T-helper 1 cell treated with Interleukin-12 subunit alpha and Interleukin-12 subunit beta and Interleukin-4 antibody, amounts not matched to agents 30 ng/mL and 1 ng/mL, for 36 hours (primary cell): ENCODE measurements at places on chromosomes 3 and 15. TPM values are rescaled to one million over a fixed set of nuclear protein-coding genes. Genes with fewer than 3 reads are reported as not detected.

The SPESP1 gene
- 0.56 and 1.5 TPM in 2 replicates for total RNA-seq

The AMOTL2 gene
- total RNA-seq = not detected in 2 replicates

The MYD88 gene
- total RNA-seq = 74.7 and 77.2 TPM in 2 replicates

The EIF1B gene
- 35.5 and 36.2 TPM in 2 replicates for total RNA-seq

The ZNF770 gene
- 38.5 and 42.2 TPM in 2 replicates for total RNA-seq

The TIGIT gene
- 2.8 and 3.6 TPM in 2 replicates for total RNA-seq

The BSN gene
- 0.10 and 0.12 TPM in 2 replicates for total RNA-seq

The MORC1 gene
- not detected in 2 replicates for total RNA-seq

The EFCC1 gene
- total RNA-seq = not detected in 2 replicates

The FGF7 gene
- total RNA-seq = 0.07 and 0.12 TPM in 2 replicates

The NR1I2 gene
- total RNA-seq = not detected in 2 replicates

The TP63 gene
- total RNA-seq = 0.83 and 1.0 TPM in 2 replicates

The BOC gene
- total RNA-seq = 0.37 and 0.54 TPM in 2 replicates

The SNRPA1 gene
- 104 and 114 TPM in 2 replicates for total RNA-seq

The CERS3 gene
- 0.71 and 0.76 TPM in 2 replicates for total RNA-seq

The CCR1 gene
- total RNA-seq = 78.2 and 80.0 TPM in 2 replicates

The SCAMP5 gene
- total RNA-seq = 0.98 and 1.4 TPM in 2 replicates

The SPINK8 gene
- not detected in 2 replicates for total RNA-seq

The USP19 gene
- 71.7 and 75.0 TPM in 2 replicates for total RNA-seq

The GP5 gene
- total RNA-seq = 1.9 TPM in 2 replicates

The CYP8B1 gene
- total RNA-seq = not detected in 2 replicates

The NEK11 gene
- 1.2 and 1.9 TPM in 2 replicates for total RNA-seq

The MANF gene
- 223 and 231 TPM in 2 replicates for total RNA-seq

The RHCG gene
- total RNA-seq = not detected in 2 replicates

The FGD5 gene
- not detected in 2 replicates for total RNA-seq

The COL6A5 gene
- 0.05 and 0.15 TPM in 2 replicates for total RNA-seq

The DPPA4 gene
- total RNA-seq = not detected in 2 replicates

The RNU5B-1 gene
- not detected in 2 replicates for total RNA-seq

The CAPN3 gene
- 4.5 and 4.8 TPM in 2 replicates for total RNA-seq

The PPM1L gene
- 5.4 and 6.3 TPM in 2 replicates for total RNA-seq

The GOLGA6L10 gene
- total RNA-seq = 0.24 and 0.37 TPM in 2 replicates

The FBXL2 gene
- not detected in 2 replicates for total RNA-seq

The FBLN2 gene
- not detected in 2 replicates for total RNA-seq

The ARPP21 gene
- not detected in 2 replicates for total RNA-seq

The MOBP gene
- not detected in 2 replicates for total RNA-seq

The RYR3 gene
- not detected in 2 replicates for total RNA-seq

The ADIPOQ gene
- total RNA-seq = not detected in 2 replicates

The ABI3BP gene
- total RNA-seq = not detected in 2 replicates

The AQP9 gene
- total RNA-seq = not detected in 2 replicates

The GPR160 gene
- 5.1 and 6.5 TPM in 2 replicates for total RNA-seq

The AADACL2 gene
- total RNA-seq = not detected in 2 replicates

The PLIN1 gene
- total RNA-seq = not detected in 2 replicates

The ADCY5 gene
- total RNA-seq = not detected in 2 replicates

The C3orf49 gene
- not detected in 2 replicates for total RNA-seq

The MRAS gene
- not detected in 2 replicates for total RNA-seq

The ISLR gene
- not detected in 2 replicates for total RNA-seq

The VILL gene
- 18.4 and 21.1 TPM in 2 replicates for total RNA-seq
